ENCODE measurements at places on chromosomes 16 and 17.

- DNase-seq = no peak
These were observed 18.1 kb downstream of the NTAN1 start for GRCh38 chr16:15037745-15038144.

- peak; percentile 64 for DNase-seq
These were observed 867 bp upstream of the LIMD2 start for GRCh38 chr17:63700528-63701455.

- DNase-seq = no peak
These were observed 4.3 kb downstream of the MOSMO start for GRCh38 chr16:22012241-22012640.

DNA sequence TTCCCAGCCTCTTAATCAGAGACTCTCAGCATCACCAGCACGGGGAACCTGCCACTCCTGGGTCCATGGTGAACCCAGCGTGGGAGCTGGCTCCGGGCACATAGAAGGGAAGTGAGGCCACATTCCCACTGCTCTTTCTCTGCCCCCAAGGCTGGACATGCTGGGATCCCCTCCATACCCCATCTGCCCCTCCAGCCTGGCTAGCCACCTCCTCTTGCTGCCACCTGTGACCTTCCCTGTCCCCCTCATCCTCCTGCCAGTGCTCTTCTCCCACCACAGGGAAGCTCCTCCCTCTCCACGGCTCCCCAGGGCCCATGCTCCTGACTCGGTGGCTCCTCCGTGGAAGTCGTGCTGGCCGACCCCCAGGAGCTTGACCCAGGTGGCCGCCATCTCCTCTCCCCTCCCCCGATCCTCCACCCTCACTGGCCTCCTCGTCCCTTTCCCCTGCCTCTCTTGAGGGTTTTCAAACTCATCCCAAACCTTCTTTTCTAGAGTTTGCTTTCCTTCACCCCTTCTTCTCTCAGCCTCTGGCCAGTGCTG, 139.1 kb upstream of the CHMP6 start:
- no peak for DNase-seq

- no peak for DNase-seq
These were observed 85.2 kb downstream of the C16orf78 start for GRCh38 chr16:49458656-49459445.

DNA sequence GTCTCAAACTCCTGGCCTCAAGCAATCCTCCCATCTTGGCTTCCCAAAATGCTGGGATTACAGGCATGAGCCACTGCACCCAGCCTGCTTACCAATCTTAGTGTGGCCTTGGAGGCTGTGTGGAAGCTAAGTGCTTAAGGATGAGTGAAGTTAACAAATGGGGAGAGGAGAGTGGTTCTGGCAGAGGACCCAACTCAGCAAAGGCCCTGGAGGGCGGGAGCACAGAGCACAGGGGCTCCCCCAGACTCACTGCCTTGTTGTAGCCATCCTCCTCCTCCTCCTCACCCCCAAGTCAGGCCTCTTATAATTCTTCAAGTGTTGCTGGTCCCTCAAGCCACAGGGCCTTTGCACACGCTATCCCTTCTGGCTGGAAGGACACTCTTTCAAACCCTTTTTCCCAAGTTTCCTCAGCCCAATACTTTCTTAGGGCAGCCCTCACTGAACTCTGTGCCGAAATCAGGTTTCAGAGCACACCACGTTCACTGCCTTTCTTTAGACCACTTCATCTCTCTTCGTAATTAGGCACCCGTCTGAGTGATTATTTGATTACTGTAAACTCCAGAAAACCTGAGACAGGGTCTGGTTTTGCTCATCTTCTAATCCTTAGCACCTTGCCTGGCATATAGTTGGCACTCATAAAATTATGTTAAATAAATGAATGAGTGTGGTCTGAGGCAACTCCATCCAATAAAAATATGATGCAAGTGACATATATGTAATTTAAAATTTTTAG, 23.4 kb downstream of the NGFR start:
- no peak for DNase-seq

DNA sequence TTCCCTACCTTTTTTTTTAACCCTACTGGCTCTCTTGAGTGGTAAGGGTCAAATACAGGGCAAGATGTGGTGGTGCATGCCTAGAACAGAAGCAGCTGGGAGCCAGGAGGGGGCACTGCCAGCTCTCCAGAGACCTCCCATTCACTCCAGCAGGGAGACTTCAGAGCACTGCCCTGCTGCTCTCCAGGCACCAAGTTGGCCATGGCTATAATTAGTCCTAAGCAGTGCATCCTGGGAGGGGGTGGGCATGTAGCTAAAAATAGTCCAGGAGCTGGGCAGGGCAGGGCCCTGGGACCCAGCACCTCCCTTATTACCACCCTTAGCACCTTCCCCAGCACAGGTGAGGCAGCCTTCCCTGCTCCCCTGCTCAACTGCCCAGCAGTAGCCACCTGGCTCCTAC, 3.5 kb downstream of the CORO6 start:
- no peak for DNase-seq

- no peak for DNase-seq
These were observed 12.8 kb downstream of the LRRC36 start for GRCh38 chr16:67339453-67339852.

GRCh38 chr17:56793531-56793930, 40.2 kb downstream of the C17orf67 start:
- DNase-seq = no peak

DNA sequence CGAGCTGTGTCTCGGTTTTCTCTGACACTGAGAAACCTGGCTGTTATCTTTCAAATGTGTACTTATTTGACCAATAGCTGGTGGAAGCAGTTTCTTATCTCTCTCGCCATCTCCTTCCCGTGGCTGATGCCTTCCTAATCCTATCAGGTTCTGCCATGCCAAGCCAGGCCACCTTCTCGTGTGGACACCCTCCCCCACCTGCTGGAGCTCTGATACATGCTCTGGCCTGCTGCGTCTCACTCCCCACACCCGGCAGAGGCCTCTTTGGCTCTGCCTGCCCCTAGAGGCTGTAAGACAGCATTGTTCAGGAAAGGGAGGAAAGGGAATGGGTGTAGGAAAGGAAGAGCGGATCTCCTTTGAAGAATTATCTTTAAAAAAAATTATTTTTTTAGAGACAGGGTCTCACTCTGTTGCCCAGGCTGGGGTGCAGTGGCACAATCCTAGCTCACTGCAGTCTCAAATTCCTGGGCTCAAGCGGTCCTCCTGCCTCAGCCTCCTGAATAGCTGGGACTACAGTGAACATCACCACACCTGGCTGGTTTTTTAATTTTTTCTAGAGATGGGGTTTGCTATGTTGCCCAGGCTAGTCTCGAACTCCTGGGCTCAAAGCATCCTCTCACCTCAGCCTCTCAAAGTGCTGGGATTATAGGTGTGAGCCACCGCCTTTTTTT, 7.5 kb upstream of the ARMC5 start:
- peak; percentile 56 for DNase-seq

GRCh38 chr16:2178321-2179106, 17.9 kb downstream of the CASKIN1 start:
- DNase-seq = peak; percentile 46

DNA sequence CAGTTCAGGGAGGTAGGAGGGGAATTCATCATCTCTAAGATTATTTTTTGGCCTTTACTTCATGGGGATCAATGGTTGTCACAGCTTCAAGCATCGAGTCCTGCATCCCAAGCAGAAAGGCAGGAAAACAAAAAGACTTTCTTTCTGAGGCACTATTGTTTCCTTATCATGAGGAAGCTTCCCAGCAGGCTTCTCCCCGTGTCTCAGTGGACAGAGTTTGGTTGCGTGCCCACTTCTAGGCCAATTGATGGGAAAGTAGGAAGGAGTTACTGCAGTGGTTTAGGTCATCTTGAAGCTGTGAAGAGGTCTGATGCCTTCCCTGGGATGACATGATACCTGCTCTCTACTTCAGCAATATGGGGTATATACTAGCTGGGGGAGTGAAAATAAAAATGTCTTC, 175.3 kb upstream of the CDH13 start:
- no peak for DNase-seq

DNA sequence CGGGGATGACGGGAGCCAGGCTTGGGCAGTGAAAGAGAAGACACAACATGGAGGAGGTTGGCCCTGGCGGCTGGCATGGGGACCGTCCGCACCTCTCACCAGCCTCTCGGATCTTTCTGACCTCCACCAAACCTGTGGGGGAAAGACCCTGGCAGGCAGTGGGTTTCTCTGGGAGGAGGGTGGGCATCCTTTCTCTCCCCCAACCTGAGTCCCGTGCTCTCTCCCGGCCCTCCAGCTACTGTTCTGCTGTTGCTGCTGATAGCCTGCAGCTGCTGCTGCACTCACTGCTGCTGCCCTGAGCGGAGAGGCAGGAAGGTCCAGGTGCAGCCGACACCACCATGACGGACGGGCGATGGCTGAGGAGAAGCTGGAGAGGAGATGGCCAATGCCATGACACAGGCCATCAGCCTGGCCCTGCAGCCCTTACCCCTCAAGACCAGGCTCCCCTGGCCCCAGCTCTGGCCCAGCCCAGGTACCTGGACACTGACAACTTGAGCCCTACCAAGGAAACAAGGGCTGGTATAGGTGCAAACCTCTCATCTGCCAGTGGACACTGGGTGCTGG, 7.4 kb downstream of the SMIM5 start:
- no peak for DNase-seq

DNA sequence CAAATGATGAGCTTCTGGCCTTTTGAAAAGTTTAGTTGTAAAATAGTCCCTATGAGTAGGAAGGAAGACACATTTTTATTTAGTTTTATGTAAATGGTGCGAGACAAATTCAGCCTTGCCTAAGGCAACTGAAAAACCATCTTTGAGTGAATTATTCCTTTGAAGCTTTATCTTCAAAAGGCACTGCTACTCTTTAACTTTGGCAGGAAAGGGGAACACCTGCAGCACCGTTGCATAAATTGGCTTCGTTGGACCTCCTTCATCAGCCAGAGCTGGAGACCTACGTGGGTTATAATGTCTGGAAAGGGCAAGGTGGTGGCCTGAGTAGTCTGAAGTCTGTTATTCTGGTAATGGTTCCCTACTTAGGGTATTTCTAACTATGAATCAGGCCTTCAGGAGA, 373.5 kb downstream of the KCNJ2 start:
- DNase-seq = no peak

DNA sequence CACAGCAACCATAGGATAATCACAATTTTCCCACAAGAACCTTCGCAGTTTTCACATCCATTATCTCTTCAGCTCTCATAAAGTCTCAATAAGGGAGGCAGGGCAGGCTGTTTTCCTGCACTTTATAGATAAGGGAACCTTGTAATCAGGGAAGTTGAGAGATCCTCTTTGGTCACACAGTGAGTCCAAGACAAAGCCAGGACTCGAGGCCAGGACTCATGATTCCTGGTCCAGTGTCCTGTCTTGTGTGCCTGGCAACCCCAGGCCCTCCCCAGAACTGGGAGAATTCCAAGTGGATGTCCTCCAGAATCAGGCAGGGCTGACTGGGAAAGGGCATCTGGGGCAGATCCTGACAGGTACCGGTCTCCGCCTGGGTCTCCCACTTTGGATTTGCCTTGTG, 23.1 kb upstream of the PHF12 start:
- no peak for DNase-seq

DNA sequence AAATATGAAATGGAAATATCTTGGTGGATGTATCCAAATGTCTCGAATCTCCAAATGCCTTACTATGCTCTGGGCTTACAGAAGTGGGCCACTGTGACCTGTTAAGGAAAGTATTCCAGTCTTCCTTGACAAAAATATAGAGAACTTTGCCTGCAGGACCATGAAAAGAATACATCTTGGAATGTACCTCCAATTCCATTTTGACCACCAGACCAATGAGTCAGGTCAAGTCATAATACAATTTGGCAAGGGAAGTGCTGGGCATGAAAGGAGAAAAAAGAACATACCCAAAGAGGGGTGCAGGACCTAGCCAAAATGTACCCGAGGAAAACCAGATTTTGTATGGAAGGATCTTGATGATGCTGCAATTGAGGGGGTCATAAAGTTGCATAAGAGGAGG, 1153.7 kb upstream of the GOT2 start:
- DNase-seq = no peak

GRCh38 chr16:29719063-29719462, 26.7 kb downstream of the C16orf54 start:
- no peak for DNase-seq

DNA sequence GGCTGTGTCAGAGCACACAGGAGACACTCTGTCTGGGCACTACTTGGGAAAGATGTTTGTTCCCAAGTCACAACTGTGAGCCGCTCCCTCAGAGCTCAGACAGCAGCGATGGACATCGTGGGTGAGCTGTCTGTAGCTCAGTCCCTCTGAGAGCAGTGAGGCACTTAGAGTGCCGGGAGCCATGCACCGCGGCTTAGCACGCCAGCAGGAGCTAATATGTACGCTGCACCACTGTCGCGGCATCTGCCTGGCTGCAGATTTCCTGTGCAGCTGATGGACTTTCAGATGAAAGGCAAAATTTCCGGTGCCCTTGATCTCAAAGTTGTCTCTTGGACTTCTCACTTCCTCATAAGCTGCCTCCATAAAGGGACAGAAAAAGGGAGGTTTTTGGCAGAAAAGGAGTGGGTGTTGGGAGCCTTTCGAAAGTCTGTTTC, 92.8 kb upstream of the ZNF469 start:
- DNase-seq = no peak

DNA sequence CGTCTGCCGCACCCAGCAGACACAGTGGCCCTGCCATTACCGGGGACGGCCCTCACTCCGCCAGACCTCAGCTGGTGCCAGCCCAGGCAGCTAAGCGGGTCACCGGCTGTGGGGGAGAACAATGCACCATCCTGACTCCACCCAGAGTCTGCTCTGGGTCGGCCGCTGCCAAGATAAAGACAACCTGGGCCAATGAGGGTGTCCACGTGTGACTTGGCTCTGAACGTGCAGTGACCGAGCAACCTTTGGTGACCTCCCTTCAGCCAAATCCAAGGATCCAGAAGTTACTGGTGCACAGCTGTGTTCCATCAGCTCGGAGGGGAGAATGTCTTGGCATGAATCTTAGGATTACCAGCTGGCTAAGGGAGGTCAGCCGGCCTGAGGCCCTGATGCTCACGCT, 155.9 kb downstream of the NTN1 start:
- no peak for DNase-seq

- no peak for DNase-seq
These were observed 349 bp upstream of the SLC6A2 start for GRCh38 chr16:55655381-55655896.

- no peak for DNase-seq
These were observed 4.6 kb upstream of the MFSD6L start for GRCh38 chr17:8803531-8804420.

GRCh38 chr17:42135664-42136653, 13.4 kb downstream of the HSPB9 start:
- no peak for DNase-seq

DNA sequence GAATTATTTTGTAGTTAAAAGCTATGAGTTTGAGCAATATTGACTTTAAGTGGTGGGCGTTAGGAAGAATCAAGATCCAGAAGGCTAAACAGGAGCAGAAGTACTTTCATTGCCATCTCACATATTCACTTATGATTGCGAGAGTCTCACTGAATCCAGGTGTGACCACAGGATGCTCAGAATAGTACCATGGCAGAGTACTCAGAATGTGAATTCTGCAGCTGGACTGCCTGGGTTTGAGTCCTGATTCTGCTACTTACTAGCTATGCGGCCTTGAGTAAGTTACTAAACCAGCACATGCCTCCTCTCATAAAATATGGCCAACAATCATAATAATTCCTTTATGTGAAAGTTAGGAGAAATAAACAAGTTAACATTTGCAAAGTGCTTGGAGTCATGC, 109.5 kb downstream of the CA10 start:
- DNase-seq = no peak

Data from NCI-H1930 (cell line).